ENCODE measurements at places on chromosomes 11 and 22.

GRCh38 chr22:41613456-41613855, 7.4 kb downstream of the DESI1 start:
- no peak for DNase-seq

GRCh38 chr11:75717608-75718418, at the start of gene MOGAT2:
MOGAT2 (plus strand) TSS chr11:75717838; CDS start chr11:75717889, 51 bp downstream.
- no peak for DNase-seq

- DNase-seq: no peak
Observed at GRCh38 chr11:44016131-44016530, 31.6 kb upstream of the ACCSL start.

GRCh38 chr11:46342239-46342638, 5.0 kb upstream of the DGKZ start:
- no peak for DNase-seq
